ENCODE measurements at places on chromosomes 6 and 20. TPM values are rescaled to one million over a fixed set of nuclear protein-coding genes. Genes with fewer than 3 reads are reported as not detected.

GRCh38 chr6:27471365-27472115, 1.4 kb downstream of the ZNF184 start:
- no peak for DNase-seq

DNA sequence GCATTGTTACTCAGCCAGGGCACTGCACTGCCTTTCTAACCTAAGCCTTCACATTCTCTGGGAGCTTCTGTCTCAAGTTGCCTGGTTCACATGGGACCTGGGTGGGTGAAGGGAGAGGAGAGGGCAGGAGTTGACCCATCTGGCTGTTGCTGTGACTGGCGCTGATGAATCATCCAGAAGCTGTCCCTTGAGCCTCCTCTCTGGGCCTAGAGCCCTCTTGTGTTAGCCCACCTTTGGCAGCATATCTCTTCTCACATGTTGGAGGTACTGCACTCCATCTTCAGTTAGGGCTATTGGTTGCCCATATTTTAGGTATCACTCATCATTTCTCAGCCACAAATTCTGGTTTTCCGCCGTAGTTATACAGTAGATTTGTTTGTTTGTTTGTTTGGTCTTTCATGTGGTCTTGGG, 19.8 kb downstream of the XRN2 start:
- no peak for DNase-seq

- DNase-seq: no peak
These were observed 27.1 kb upstream of the EMILIN3 start for GRCh38 chr20:41393705-41394066.

The TUBB1 gene
- not detected for total RNA-seq

- no peak for DNase-seq
These were observed 4.6 kb downstream of the JARID2 start for GRCh38 chr6:15250187-15251168.

The PRRT1 gene
- total RNA-seq: 5.1 TPM

GRCh38 chr20:50281831-50282591, 91.4 kb downstream of the CEBPB start:
- no peak for DNase-seq

DNA sequence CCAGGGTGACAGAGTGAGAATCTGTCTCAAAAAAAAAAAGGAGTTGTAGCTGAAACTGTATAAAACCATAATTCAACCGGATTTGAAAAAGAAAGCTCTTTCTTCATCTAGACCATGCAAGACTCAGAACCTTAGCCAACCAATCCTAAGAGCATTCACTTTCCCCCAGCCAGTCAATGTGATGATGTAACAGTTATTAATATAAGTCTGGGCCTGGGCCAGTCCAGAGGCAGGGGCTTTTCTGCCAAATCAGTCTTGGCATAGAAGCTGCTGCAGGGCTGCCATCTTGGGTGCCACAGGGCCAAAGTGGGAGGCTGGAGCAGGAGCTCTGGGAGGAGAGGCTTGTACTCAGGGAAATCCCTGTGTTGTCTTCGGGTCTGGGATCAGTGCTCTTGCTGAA, 288.4 kb downstream of the CLIC5 start:
- DNase-seq: no peak

DNA sequence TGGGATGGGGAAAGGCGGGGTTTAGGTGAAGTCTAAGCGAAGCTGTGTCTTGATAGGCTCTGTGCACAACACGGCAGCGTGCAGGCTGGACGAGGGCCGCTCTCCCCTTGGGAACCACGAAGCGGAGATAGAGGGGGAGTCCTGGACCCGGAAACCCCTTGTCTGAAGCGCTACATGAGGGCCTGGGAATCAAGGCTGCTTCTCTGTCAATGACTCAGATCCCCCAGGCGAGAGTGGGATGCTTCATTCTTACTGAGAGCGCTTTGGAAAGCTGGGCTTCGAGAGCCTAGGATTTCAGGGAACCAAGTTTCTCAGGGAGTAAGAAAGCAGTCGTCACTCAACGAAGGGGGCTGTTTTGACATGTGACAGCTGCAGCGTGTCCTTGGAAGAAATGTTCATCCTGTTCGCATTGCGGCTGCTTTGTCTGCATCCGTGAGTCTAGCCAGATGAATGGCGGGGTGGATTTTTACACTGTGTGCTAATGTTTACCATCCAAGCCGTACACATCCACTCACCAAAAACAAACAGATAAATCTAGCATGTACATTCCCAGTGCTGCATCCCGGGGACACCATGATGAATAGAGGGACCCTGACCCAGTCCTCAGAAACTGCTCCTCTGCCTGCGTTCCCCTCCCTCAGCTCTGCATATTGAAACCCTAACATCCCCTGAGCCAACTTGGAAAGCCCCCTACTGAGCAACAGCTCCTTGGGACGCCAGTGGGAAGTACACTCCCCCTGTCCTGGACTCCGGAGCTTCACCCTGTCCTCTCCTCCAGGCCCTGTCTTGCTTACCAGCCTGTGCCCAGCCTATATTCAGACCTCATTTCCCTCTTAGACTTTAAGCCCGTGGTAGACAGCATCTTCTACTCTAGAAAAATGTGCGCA, 24.5 kb upstream of the RTF2 start:
- DNase-seq: no peak

- DNase-seq: no peak
These were observed 226.2 kb upstream of the MARCKS start for GRCh38 chr6:113630738-113631535.

DNA sequence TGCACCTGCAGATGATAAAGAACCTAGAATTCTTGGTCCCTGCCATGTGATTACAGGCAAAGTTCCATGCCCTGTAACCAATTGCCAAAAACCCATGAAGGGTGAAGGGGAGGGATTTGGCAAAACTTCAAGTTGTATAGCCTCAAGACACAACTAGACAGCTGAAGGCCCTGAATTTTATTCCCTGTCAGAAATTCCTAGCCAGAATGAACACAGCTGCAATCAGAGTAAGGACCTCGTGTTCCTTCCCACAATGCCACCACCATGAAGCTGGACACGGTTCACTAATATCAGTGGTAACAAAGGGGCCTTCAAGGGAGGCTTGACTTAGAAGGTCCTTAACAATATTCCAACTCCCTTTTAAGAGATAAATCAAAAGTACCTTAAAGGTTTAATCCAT, 22.5 kb upstream of the IRAK1BP1 start:
- DNase-seq: no peak

The SLC17A9 gene
- total RNA-seq: 1.8 TPM

The NKAIN4 gene
- total RNA-seq: 183 TPM

- DNase-seq: no peak
These were observed 41.9 kb downstream of the SYCP2 start for GRCh38 chr20:59891581-59891980.

The GHRH gene
- total RNA-seq: not detected

The LPA gene
- total RNA-seq: 1.9 TPM

GRCh38 chr20:49387581-49387939, 94.9 kb downstream of the KCNB1 start:
- DNase-seq: no peak

DNA sequence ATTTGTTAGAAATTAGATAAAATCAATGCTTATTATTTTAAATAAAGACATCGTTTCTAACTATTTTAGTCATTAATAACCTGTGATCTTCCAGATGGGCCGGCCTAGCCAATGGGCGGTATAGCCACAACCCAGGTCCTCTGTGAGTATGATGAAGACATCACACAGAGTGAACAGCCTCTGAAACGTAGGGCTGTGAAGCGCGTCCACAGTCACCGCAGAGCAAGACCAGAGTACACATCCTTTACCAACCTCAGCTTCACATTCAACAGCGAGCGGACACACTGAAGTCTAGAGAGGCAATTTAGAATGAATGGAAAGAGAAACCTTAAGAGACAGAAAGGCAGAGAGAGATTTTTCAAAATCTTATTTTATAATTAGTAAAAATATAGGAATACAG, 125.0 kb upstream of the RPS6KA2 start:
- no peak for DNase-seq

DNA sequence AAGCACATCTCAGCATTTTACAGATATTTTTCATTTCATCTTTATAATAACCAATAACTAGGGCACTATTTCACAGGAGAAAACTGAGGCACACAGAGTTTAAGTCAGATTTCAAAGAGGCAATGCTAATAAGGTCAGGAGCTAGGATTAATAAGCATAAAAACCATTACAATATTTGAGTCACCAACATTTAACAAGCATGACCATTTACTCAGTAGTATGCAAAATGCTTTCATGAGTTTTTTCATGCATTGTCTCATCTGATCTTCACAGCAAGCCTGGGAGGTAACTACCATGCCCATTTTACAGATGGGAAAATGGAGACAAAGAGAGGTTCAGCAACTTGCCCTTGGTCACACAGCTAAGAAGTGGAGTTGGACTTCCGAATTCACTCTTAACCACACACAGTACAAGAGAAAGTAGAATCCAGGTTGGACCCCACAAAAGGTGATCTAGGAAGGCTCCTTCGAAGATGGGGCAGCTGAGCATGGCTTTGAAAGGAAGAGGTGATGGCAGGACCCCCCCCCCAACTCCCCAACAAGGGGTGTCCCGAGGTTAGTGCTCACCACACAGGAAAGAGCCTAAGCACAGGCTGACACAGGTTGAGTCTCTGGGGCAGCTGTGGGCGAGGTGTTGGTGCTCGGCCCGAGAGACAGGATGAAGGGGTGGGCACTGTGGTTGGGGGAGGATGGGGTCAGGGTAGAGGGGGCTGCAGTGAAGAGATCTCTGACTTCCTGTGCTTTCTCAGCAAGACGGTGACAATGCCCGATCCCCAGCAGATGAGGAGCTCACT, 108.8 kb downstream of the PREX1 start:
- DNase-seq: no peak

GRCh38 chr6:42131531-42131930, 10.9 kb downstream of the C6orf132 start:
- DNase-seq: no peak

DNA sequence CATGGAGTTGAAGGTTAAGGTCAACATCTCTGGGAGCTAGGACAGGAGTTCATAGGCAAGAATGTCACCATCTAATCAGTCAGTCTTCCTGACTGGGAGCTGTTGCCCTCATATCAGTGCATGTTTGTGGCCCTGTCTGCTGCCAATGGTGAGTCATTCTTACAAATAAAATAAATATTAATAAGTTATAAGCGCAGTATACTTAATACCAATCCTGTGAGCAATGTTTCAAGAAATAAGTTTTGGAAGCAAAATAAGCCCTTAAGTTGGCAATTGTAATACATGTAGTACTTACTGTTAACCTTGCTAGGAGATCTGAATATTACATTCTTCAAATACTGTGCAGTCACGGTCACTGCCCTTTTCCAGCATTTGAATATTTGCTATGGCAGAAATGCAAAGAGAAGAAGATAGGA, 20.2 kb upstream of the MDGA1 start:
- no peak for DNase-seq

The NKX2-2 gene
- 1.2 TPM for total RNA-seq

The GGTLC1 gene
- not detected for total RNA-seq

- DNase-seq: no peak
These were observed 21.8 kb downstream of the CCDC167 start for GRCh38 chr6:37477656-37478435.

The SSTR4 gene
- not detected for total RNA-seq

The ZKSCAN4 gene
- total RNA-seq: 7.7 TPM

The POU3F2 gene
- 71.0 TPM for total RNA-seq

The RPP21 gene
- 36.7 TPM for total RNA-seq

Data from glutamatergic neuron (in vitro differentiated cells).